ENCODE measurements at places on chromosomes 12 and 14.

- DNase-seq: no peak
Measured at GRCh38 chr14:75422169-75422568, 5.7 kb upstream of the JDP2 start.

DNA sequence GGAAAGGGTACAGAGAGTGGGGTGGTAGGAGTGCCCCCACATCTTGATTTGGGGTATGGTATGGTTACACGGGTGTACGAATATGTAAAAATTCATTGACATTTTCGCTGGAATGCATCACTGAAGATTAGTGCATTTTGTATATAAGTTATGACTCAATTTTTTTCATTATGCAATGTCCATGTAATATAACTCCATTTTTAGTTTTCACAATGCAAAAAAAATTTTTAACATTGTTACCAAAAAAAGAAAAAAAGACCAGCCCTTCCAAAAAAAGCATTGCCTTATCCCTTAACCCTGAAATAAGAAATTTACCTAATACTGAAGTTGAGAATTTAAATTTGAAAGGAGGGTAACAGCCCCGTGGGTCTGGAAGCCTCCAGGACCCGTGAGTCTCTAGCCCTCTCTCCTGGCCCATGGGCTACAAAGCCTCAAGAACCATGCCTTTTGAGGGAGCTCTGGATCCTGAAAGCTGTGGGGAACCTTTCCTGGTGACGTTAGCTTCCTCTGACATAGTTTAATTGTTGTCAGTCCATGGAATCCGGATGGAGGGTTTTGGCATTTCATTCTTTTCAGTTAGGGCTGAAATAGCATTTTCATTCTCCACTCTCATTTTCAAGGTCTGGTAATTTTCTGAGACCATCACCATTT is 55.6 kb upstream of the ACTN1 start:
- no peak for DNase-seq

DNA sequence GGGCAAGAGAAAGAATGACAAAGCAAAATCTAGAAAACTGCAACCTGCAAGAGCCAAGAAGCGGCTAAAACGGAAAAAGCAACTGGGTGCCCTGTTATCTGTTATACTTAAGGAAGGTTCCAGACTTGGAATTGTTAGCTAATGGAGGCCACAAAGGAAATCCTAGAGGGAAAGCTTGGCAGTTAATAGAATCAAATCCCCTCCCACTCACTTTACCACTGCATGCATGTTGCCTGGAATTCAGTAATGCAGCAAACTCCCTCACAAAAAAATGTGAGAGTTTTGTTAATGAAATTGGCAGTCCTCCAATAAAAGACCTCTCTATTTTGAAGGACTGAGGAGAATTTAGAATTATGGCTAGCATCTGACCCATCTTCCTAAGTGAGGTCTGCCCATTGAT is 164.2 kb upstream of the SOX5 start:
- DNase-seq: no peak

GRCh38 chr12:30877105-30877875 is 49.3 kb upstream of the TSPAN11 start:
- DNase-seq: no peak

GRCh38 chr12:124764451-124764850 is 99.2 kb downstream of the SCARB1 start:
- peak; percentile 39 for DNase-seq

DNA sequence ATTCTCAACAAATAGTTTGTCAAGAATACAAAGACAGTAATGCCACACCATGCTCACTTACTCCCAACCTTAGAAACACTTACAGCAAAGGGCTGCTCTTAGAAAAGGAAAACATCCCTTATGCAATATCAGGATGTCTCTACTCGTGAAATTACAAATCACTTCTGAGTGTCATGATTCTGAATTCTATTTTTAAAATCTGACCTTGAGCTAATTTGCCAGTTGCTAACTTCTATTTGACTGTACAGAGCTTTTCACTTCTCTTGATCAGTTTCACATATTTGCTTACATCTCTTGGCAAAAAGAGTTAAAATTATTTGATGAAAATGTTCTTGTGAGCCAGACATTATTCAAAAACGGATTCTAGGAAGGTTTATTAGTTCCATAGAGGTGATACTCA is 136.7 kb upstream of the SLC35F4 start:
- DNase-seq: no peak

- no peak for DNase-seq
Measured at GRCh38 chr14:32312010-32312331, 17.1 kb upstream of the AKAP6 start.

DNA sequence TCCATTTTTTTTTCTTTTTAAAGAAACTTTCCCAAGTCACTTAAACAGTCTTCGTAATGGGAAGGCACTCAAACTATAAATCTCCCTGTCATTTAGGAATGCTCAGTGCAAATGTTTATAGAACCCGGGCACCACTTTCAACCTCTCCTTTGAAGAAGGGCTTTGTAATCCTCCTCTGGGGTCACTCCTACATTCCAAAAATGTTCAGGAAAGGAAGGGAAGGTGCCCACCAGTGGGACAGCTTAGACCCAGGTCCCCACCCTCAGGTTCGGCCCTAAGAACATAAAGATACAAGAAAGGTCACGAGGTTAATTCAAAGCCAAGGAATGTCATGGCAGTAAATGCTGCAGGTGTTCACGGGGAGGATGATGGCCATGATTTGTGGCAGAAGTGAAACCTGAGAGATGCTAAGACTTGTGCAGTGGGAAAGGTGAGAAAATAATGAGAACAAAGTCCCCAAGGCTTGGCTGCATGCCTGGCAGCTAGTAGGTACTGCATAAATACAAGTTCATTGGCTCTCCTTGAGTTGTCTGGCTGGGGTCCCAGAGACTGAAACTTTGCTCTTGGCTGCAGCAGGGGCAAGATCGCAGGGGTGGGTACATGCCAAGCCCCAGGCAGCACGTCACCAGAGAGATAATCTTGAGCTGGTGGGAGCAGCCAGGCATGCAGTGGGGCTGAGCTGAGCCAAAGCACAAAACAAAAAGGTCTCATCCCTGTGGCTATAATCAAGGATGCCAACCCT is 21.1 kb downstream of the KRT18 start:
- DNase-seq: no peak

DNA sequence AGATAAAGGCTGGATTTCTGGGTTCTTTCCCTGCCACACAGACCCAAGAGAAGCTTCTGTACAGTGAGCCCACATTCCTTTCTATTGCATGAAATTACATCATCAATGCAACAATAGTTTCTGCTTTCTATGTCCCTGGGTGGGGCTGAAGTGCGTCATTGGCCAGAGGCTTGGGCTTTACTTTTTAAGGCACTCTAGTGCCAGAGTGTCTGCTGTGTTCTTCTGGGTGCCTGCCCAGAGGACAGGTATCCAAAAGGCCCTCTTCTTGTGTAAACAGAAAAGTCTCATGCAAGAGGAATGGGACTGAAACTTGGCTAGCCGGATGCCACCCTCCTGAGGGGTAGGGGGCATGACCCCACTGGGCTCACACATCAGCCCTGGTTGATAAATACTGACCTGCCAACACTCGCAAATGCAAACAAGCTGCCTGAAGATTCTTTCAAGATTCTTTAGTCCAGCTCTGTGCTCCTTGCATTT is 5.9 kb downstream of the KRT86 start:
- DNase-seq: no peak

GRCh38 chr14:101254805-101255764 is 306.2 kb upstream of the DIO3 start:
- DNase-seq: no peak

- DNase-seq: no peak
Measured at GRCh38 chr14:75827331-75827730, 154.5 kb downstream of the TGFB3 start.

GRCh38 chr12:53956251-53956887 is 1.7 kb downstream of the HOXC12 start:
- DNase-seq: no peak

DNA sequence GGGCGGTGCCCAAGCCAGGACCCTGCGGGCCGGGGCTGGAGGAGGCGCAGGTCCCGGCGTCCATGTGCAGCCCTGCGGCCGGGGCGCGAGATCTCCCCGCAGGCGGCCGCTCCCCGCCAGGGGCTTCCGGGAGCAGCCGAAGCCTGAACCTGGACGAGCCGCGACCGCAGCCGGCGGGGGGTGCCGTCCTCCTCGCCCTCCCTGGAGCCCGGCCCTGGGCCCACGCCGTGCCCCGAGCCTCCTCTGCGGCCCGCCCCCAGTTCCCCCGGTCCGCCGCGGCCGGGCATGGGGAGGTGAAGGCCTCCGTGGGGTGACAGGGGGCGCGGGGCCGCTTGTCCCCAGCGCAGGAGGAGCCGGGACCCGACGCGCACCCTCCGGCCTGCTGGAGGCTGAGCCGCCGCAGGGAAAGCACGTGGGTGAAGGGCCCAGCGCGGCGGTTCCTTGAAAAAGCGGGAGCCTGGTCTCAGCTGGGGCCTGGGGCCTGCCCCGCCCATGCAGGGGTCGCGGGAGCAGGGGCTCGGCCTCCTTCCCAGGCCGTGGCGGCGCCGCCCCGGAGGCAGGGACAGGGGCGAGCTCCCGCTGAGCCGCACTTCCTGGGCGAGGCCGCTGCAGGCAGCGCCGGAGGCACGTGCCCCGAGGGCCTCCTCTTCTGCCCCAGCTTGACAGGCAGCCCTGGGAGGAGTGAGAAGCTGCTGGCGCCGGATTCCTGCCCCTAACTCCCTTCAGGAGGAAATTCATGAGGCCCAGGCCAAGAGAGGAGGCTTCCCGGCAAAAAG is 55.6 kb upstream of the PPP2R5C start:
- peak; percentile 65 for DNase-seq

GRCh38 chr14:101462726-101463565 is 98.3 kb upstream of the DIO3 start:
- DNase-seq: no peak

DNA sequence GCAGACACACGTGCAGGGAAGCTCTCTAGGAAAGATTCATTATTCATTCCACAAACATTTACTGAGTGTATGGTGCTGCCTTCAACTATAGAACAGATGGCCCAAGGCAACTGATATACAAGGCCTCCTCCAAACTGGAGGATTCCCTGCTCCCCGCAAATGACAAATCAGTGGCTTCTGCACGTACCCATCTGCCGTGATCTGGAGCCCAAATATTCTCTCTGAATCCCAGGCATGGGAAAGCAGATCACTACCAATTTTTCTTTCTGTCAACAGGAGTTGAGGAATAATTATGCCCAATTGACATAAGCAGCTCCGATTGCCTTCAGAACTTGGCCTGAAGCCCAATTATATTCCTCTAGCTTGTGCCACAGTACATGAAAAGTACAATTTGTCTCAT is 174.2 kb upstream of the CCDC196 start:
- DNase-seq: no peak

DNA sequence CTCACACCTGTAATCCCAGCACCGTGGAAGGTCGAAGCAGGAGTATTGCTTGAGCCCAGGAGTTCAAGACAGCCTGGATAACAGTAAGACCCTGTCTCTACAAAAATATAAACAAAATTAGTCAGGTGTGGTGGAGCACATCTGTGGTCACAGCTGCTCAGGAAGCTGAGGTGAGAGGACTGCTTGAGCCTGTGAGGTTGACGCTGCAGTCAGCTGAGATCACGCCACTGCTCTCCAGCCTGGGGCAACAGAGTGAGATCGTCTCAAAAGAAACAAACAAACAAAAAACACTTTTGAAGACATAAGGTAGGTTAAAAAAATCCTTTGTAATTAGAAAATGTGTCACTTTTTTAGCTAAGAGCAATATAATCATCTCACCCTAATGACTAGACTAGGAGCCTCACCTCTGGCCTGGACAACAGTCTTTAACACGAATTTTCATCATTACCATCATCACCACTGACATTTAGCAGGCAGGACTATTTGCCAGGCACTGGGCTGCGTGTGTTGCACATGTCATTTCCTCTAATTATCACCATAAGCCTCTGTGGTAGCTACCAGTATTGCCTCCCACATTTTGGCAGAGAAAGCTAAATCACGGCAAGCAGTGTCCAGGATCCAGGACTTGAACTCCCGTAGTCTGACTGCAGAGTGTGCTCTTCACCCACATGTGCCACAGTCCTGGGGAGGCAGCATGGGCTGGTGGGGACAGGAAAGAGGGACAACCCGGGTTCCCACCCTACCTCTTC is 4.6 kb upstream of the SYCP3 start:
- DNase-seq: no peak

- no peak for DNase-seq
Measured at GRCh38 chr12:127459166-127459565, 807.8 kb upstream of the TMEM132C start.

DNA sequence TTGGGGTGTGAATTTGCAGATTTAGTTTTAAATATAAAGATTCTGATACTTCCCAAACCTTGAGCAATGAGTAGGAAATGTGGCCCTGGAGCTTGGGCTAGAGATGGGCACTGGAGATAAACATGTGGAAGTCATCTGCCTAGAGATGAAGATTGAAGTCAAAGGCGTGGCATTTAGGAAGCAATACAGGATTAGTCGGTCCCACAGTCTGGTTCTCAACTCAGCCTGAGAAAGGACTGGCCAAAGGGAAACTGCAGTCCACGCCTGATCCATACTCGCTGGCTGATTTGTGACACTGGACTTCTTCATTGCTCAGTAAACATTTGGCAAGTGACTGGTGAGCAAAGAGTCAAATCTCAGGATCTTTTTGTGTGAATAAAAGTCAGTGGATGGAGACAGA is 268.2 kb upstream of the ATP2B1 start:
- no peak for DNase-seq

DNA sequence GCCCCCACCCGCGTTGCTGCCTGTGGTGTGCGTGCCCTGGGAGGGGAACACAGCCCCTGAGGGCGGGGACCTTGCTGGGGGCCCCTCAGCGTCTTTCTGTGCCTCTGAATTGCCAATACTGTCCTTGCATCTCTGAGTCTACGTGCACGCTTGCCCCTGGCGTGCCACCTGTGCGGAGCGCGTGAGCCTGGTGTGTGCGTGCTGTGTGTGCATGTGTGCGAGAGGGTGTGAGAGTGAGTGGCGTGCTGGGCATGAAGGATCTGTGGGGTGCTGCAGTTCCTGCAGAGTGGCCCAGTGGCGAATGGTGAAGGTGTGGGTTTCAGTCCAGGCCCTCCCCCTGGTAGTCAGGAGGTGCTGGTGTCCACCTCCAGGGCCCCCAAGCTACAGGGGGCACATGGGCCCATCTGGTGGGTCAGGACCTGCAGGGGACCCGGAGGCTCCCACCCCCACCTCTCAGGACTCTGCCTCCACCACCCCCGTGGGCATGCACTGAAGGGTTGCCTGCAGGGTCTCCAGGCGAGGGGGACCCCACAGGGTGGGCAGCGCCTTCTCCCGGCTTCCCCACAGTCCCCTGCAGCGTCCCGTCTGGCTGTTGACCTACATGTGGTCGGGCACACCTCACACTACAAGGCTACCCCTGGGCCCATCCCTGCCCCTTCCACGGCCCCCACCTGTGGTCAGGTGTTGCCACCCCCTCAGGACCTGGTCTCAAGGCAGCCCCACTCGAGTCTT is 21.0 kb downstream of the FBRSL1 start:
- DNase-seq: no peak

DNA sequence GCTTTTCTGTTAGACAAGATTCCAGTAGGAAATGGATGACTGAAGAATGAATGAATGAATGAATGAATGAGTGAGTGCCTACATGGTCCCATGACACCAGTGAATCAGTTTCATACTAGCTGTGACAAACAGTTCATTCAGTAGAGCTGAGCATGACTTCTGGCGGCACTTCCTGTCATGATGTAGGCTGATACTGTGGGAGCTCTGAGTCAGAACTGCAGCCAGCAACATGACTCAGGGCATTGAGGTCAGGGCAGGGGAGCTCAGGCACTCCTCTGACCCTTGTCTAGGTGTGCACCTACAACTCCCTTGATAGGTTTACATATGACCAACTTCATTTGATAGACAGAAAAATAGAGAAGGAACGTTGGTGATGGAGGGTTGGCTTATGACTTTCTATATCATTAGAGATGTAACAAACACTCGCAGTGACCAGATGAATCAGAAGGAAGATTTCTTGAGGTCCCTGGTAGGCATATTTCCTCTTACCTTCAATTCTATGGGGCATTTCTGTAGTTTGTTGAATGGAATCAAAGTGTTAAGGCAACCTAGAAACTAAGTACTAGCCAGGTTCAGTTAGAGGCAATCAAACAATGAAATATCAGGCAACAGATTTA is 139.3 kb upstream of the ARHGAP5 start:
- DNase-seq: peak; percentile 59

Measured in stimulated activated CD4-positive, alpha-beta T cell treated with anti-CD3 and anti-CD28 coated beads, Interleukin-4, amount 100 ng/mL, for 1 hour (primary cell).